ENCODE measurements at places on chromosomes 11 and 22. TPM values are rescaled to one million over a fixed set of nuclear protein-coding genes. Genes with fewer than 3 reads are reported as not detected.

Gene SLC15A3
- total RNA-seq: 16.5 TPM

Gene YPEL4
- not detected for total RNA-seq

Gene TSPAN18
- 3.6 TPM for total RNA-seq

Gene FAM111A
- total RNA-seq: 42.0 TPM

Gene CHADL
- 5.1 TPM for total RNA-seq

DNA sequence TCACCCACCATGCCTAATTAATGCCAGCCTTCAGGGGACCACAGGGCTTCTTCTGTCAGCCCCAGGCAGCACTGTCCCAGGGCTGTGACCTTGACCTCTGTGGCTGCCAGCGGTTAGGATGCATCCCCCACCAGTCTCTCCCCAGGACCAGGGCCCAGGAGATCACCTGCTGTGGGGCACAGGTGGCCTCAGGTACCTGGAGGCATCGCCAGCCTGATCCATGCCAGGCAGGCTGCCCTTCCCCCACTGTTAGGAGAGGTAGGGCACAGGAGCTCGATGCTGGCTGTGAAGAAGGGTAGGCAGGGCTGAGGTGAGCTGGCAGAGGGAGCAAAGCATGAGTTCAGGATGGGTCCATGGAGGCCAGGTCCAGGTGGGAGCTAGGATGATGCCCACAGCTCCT lies 16.7 kb upstream of the MDK start:
- H3K4me3 ChIP-seq: no peak overlapping the region
- no peak for DNase-seq
- H3K27me3 ChIP-seq: no peaks in the 10 kb centered on the region
- peaks cover 18% of the 10 kb centered on the region for H3K4me1 ChIP-seq

DNA sequence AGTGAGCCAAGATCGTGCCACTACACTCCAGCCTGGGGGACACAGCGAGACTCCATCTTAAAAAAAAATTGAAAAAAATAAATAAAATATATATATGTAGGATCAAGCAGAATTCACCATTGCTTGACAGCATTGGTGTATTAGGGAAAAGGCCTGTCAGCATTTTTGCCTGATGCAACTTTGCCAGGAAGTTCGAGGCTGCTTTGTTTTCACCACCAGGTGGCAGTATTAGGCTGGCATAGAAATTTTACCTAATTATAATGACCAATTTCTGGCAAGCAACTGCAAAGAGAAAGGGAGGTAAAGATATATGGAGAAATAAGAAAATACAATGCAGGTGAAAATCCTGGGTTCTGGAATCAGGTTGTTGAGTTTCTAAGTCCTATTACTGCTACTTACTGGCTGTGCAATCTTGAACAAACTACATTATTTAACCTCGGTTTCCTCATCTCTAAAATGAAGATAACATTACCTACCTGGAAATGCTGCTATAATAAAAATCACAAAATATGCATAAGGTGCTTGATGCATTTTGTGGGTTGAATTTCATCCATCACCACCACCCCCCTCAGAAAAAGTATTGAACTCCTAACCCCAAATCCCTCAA lies 24.7 kb downstream of the LAYN start:
- no peaks in the 10 kb centered on the region for H3K36me3 ChIP-seq
- H3K4me3 ChIP-seq: no peak overlapping the region
- peaks cover 5% of the 10 kb centered on the region for H3K4me1 ChIP-seq
- peak; percentile 62 for DNase-seq
- H3K27ac ChIP-seq: no peak overlapping the region

DNA sequence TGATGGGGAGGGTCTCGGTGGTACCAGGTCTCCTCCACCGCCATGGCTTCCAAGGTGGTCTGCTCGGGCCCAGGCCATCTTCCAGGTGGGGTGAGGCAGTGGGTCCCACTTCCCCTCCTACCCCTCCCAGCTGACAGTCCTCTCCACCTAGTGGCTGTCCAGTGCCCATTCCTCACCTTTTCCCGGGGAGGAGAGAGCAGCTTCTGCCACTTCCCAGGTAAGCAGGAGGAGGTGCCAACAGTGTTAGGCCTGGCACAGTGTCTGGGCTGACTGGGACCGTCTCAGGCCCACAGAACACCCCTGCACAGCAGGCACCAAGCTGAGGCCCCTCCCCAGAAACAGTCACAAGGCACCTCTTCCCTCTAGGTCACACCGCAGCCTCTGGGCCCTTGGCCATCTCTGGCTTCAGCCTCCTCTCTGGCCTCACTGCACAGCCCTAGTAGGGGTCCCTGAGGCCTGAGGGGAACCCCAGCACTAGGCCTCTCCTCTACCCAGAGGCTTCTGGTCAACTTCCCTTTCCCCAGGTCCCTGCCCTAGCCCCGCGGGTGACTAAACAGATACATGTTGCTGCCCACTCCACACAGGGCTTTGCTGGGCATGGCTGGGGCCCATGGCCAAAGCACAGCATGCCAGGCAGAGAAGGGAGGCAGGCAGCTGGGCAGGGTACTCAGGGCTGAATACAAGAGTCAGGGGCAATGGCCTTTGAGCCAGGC lies 2.3 kb upstream of the ANKRD13D start:
- peaks cover 27% of the 10 kb centered on the region for H3K4me1 ChIP-seq
- no peak for DNase-seq
- no peaks in the 10 kb centered on the region for H3K27me3 ChIP-seq
- H3K4me3 ChIP-seq: no peak overlapping the region
- peaks cover 45% of the 10 kb centered on the region for H3K36me3 ChIP-seq
- H3K27ac ChIP-seq: peak overlapping the region; percentile 93

- no peaks in the 10 kb centered on the region for H3K4me1 ChIP-seq
- DNase-seq: peak; percentile 67
- H3K4me3 ChIP-seq: no peak overlapping the region
- H3K27me3 ChIP-seq: no peaks in the 10 kb centered on the region
- no peak overlapping the region for H3K27ac ChIP-seq
- H3K36me3 ChIP-seq: no peaks in the 10 kb centered on the region
These were observed 10.6 kb downstream of the JHY start for GRCh38 chr11:122893131-122893530.

Gene CHRM4
- not detected for total RNA-seq

DNA sequence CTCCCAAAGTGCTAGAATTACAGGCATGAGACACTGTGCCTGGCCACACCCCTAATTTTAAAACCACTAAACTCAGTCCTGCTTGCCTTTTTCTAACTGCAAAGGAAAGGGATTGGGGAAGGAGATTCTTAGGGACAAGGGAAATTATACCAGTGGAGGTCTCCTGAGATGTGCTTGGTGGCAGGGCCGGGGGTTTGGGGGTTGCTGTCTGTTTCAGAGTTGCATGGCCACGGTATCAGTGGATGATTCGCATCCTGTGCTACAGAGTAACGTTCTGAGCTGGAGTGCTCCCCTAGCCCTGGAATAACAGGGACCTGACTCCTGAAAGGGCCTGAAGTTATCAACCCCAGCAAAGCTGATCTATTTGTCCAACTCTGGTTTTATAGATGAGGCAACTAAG lies 846 bp upstream of the GPHA2 start:
- no peaks in the 10 kb centered on the region for H3K4me1 ChIP-seq
- no peak overlapping the region for H3K27ac ChIP-seq
- DNase-seq: no peak
- no peak overlapping the region for H3K4me3 ChIP-seq
- H3K36me3 ChIP-seq: peaks cover 27% of the 10 kb centered on the region

DNA sequence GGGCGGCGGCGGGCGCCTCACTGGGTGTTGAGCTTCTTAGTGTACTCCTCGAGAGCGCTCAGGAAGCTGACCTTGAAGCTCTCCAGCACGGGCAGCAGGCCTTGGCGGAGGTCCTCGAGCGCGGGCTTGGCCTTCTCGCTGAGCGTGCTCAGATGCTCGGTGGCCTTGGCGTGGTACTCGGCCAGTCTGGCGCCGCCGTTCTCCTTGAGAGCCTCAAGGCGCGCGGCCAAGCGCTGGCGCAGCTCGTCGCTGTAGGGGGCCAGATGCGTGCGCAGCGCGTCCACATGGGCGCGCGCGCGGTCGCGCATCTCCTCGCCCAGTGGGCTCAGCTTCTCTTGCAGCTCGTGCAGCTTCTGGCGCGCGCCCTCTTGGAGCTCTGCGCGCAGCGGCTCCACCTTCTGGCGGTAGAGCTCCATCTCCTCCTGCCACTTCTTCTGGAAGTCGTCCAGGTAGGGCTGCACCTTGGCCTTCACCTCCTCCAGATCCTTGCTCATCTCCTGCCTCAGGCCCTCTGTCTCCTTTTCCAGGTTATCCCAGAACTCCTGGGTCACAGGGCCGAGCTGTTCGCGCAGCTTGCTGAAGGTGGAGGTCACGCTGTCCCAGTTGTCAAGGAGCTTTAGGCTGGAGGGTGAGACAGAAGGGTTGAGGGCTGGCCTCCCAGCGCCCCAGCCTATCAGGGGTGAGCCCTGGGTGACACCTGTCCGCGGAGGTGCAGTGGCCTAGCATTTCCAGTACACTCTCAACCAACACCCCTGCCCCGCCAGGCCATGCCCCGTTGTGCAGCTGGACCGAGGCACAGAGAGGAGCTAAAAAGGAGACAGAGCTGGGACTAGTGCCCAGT lies 1.4 kb downstream of the APOA1 start:
- H3K4me1 ChIP-seq: peaks cover 44% of the 10 kb centered on the region
- no peaks in the 10 kb centered on the region for H3K27me3 ChIP-seq
- H3K36me3 ChIP-seq: no peaks in the 10 kb centered on the region
- no peak overlapping the region for H3K4me3 ChIP-seq
- DNase-seq: peak; percentile 100

Gene CEND1
- 0.45 TPM for total RNA-seq

- DNase-seq: no peak
- H3K4me3 ChIP-seq: no peak overlapping the region
- H3K4me1 ChIP-seq: peaks cover 39% of the 10 kb centered on the region
- no peaks in the 10 kb centered on the region for H3K36me3 ChIP-seq
- no peak overlapping the region for H3K27ac ChIP-seq
These were observed 41.7 kb downstream of the MICAL3 start for GRCh38 chr22:17982572-17983141.

Gene PNPLA3
- not detected for total RNA-seq

DNA sequence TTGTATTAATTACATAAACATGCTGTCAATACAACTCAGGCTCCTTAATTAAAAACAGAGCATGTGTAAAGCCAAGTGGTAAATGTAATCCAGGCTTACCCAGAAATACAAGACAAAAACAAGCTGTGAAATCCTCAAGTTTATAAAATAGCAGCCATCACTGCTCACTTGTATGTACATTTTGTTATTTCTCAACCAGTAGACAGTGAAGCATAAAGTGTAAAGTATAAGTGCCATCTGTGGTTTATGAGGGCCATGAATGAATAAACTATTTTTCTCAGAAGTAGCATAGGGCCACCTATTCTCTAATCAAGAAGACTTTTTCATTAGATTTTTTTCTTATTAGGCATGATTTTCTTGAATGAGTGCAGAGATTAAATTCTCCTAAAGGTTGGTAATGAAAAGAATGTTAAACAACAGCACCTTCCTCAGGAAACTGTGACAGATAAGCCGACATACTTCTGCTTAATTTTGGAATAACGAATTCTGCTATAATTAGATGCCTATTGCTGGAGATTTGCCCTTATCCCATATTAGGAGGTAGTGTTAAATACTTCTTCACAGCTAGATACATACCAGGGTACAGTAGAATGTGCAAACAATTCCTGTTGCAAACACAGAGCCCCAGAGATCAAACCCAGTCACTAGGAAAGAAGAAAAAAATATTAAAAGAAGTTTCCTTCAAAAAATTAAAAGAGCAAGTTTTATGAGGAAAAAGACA lies 13.0 kb downstream of the SLC5A12 start:
- H3K36me3 ChIP-seq: no peaks in the 10 kb centered on the region
- no peak overlapping the region for H3K4me3 ChIP-seq
- no peak for DNase-seq
- no peaks in the 10 kb centered on the region for H3K4me1 ChIP-seq
- H3K27me3 ChIP-seq: no peaks in the 10 kb centered on the region
- no peak overlapping the region for H3K27ac ChIP-seq

Data from thyroid gland (tissue), 4 donors.